ENCODE measurements at places on chromosomes 6 and 20. TPM values are rescaled to one million over a fixed set of nuclear protein-coding genes. Genes with fewer than 3 reads are reported as not detected.

DNA sequence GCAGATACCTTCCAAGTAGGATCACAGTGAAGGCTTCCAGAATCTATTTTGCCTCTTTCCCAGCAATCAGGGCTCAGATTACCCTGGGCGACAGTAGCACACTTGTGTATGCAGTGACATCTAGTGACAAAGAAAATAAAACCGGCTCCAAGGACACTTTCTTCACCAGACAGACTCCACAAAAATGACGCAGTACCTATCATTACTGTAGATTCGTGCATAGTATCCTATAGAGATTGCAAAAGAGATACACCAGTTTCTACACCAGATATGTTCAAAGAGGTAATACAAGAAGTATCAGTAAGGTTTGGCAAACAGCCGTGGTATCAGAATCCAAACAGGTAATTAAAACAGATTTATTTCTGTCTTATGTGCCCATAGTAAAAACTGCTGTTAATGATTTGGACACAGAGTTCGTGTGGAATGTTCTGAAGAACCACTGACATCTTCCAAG is 600.4 kb upstream of the JAG1 start:
- DNase-seq, result peak; percentile 88

GRCh38 chr6:128144320-128144719 is 243.5 kb upstream of the THEMIS start:
- DNase-seq, result no peak

DNA sequence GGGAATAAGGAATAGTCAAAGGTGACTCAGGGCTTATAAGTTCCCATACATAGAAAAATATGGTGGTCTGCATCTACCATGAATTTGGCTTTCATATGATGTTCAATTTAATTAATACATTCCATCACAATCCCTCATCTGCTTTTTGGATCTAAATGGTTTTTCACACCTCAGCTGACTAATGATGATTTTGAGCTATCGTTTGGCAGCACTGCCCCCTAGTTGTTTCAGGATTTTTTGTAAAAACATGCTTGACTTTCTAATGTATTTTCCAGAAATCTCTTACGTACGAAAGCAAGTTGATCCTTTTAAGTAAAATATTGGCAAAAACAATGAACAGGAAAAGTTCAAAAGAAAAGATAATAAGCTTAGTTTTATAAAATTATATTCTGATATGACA is 408.6 kb upstream of the ADGRB3 start:
- no peak for DNase-seq

DNA sequence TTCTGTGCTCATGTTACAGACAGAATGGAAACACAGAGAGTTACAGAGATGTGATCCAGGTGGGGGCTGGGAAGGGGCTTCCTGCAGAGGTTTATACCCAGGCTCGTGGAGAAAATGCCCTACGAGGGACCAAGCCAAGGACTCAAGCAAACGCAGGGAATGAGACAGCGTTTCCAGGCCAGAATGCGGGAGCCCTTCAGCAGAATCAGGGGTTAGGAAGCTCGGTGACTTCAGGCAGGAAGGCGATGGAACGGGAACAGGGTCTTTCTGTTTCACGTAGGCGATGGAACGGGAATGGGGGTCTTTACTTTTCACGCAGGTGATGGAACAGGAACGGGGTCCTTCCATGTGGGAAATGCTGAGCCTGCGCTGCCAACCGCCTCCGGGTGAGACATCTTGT is 82.6 kb downstream of the THBS2 start:
- DNase-seq, result no peak

Gene ENPP5
- total RNA-seq, result 2.4 TPM

DNA sequence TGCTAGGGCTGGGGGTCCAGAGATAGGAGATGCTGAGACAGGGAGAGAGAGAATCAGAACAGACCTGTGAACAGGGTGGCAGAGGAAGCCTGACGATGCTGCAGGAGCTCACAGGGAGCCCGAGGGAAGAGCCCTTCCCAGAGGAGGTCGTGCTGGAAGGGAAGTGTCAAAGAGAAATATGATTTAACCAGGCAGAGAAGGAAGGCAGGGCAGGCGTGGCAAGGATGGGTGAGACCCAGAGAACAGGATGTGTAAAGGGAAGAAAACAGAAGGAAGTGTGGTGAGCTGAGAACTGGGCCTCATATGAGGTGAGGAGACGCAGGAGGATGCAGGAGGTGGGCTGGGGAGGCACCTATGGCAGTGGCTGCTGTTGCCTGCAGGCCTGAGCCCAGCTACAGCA is 105.6 kb downstream of the ZDHHC14 start:
- no peak for DNase-seq

DNA sequence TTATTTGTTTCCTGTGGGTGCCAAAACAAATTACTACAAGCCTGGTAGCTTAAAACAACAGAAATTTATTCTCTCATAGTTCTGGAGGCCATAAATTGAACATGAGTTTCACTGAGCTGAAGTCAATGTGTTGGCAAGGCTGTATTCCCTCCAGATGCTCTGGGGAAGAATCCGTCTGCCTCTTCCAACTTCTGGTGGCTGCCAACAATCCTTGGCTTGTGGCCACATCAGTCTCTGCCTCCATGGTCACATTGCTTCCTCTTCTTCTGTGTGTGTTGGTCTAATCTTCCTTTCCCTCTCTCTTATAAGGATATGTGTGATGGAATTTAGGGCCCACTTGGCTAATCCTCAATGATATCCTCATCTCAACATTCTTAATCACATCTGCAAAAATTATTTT is 92.8 kb upstream of the EPB41L1 start:
- DNase-seq, result no peak

DNA sequence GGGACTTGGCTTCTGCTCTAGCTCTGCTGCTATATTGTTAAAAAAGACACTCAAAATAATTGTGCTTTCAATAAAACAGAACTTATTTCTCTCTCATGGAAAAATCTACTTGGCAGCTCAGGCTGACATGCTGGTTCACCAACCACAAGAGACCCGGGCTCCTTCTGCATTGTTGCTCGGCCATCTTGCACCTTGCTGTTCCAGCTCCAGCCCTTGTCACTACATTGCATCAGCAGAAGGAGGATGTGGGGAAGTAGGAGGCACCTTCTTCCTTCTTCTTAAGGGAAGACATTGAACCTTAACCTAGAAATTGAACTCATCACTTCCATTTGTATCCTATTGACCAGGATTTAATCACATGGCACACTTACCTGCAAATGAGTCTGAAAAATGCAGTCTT is 6.6 kb upstream of the C20orf202 start:
- no peak for DNase-seq

- DNase-seq, result no peak
Observed at GRCh38 chr20:35276408-35276807, 1.5 kb downstream of the MMP24OS start.

GRCh38 chr6:129853996-129854711 is 7.0 kb downstream of the TMEM244 start:
- DNase-seq, result no peak

Gene F13A1
- total RNA-seq, result 299 TPM

Gene UBE3D
- 16.6 TPM for total RNA-seq

Gene MEP1A
- total RNA-seq, result 2.2 TPM

DNA sequence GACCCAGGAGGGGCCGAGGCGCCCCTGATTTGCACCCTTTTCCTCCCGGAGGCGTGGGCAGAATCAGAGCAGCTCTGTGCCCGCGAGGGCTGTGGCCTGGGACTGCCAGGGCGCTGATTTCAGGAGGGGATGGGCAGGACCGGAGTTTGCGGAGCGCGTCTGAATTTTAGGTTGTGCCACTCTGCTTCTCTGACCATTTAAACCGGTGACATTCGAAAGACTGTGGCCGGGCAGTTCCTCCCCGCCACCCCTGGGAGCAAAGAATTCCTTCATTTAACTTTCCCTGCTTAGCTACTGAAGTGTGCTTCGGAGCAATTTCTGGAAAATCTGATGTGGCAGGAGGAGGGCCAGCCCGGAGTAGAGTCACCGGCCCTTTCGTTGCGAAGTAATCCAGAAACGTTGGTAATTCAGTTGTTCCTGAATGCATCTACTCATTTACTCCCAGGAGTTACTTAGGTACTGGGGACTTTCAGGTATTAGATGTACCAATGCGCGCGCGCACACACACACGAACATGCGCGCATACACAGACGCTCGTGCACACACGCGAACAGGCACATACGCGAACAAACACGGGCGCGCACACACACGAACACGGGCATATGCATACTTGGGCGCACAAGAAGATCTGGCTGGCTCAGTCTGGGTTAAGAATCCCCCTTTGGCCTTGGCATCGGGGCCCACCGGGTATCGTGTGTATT is 568 bp downstream of the CCDC170 start:
- peak; percentile 55 for DNase-seq

DNA sequence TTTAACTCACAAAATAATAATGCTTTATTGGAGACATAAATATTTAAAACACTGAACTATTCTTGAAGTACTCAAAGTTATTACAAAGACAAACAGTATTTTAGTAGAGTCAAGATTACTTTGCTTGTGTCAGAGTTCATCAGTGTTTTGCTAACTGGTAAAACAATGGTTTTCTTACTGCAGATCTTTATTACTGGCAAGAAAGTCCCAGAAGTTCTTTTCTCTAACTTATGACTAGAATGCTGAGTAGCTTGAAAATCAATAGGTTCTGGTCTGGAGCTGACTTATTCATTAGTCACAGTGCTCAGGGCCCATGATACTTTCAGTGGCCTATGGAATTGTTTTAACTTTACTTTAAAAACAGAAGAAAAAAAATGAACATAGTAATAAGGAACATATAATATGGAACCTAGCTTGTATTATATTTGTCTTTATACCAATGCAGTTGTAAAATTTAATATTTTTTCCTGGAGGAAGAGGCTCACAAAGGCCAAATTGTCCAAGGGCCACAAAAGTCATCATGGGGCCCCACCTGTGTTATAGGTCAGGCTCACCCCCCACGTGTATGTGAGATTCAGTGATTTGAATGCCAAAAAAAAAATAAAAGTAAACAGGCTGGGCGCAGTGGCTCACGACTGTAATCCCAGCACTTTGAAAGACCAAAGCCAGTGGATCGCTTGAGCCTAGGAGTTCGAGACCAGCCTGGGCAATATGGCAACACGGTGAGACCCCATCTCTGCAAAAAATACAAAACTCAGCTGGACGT is 53.3 kb downstream of the PLEKHG1 start:
- DNase-seq, result no peak

- DNase-seq, result peak; percentile 32
Observed at GRCh38 chr20:63106108-63106764, 99.5 kb upstream of the BHLHE23 start.

DNA sequence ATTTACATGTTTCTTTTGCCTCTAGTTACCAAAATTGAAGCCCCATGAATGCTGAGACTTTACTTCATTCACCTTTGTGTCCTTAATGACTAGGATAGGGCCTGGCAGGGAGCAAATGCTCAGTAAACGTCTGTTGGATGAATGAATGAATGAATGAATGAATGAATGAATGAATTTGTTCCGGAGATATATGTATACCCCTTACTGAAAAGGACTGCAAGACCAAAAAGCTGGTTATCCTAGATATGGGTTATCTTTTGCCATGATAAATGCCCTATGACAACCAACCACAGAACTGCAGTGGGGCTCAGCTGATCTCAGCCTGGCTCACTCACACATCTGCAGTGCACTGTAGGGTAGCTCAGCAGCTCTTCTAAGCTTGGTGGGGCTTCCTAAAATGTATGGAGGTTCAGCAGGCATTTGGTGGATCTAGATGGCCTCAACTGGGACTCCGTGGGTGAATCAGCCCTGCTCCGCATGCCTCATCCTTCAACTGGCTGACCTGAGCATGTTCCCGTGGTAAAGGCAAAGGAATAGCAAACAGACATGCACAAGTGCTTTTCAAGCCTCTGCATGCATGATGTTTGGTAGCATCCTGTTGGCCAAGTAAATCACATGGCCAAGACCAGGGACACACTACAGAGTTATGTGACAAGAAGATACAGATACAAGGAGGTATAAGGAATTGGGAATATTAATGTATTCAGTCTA is 378.7 kb upstream of the SOX4 start:
- no peak for DNase-seq

DNA sequence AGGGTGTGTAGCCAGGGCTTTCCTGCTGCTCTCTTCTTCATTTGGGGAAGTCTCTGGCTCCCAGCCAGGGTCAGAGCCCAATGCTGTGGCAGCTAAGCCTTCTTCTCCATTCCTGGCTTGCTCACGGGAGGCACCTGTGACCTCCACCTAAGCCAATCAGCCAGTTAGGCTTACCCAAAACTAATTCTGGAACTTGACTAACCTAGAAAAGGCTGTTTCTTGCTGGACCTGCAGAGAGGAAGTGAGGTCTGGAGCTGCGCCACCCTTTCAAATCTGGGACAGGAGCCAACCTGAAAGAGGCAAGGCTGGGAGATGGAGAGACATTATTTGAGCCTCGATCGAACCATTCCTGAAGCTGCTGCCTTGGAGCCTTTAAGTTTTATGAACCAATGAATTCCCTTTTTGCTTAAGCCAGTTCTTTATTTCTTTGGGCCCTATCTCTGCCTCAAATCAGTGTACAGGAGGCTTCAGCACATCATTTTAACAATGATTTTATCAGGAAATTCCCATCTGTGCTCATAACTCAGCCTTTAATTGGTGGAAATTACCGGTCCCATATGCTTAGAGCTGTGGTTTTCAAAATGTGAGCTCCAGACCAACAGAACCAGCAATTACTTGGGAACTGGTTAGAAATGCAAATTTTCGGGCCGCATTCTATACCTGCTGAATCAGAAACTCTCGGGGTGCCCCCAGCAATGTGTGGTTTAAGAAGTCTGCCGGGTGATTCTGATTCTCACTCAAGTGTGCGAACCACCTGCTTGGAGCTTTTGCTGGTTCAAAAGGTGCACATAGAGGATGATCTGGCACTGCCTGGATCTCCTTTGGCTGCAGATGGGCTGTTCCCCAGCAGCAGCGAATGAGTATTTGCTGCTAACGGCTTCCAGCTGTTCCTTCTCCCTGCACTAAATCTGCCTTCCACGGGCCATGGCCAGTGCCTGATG is 97.4 kb upstream of the RNF24 start:
- no peak for DNase-seq

Gene DNAH8
- 0.24 TPM for total RNA-seq

DNA sequence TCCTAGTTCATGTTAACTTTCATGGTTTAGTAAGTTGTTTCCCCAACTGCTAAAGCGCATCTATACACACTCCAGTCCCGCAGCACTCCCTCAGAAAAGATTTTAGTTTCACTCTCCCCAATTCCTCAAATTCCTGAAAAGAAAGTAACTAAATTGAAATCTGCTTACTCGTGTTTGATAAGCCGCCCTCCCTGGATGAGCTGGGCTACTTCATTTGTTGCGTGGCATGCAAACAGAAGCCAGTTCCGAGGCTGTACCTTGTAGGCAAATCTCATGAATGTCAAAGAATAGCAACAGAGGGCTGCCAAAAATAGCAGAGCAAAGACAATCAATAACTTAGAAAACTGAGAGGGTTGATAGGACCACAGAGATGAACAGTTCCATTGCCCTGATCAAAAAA is 16.9 kb downstream of the MPC1 start:
- no peak for DNase-seq

GRCh38 chr6:169618526-169619490 is 83.0 kb downstream of the WDR27 start:
- DNase-seq, result peak; percentile 29

GRCh38 chr20:3781153-3781910 is at the start of gene SPEF1:
TSS of gene SPEF1 (minus strand) at chr20:3781448. CDS start at chr20:3781287, 161 bp downstream.
- DNase-seq, result peak; percentile 99

Gene PPP1R16B
- total RNA-seq, result 2.6 TPM

All from umbilical cord (tissue), 2 donors.